ENCODE measurements at places on chromosomes 4 and X.

- DNase-seq: no peak
Measured at GRCh38 chrX:42804524-42804923, 26.6 kb upstream of the PPP1R2C start.

GRCh38 chrX:78687586-78687985 lies 28.5 kb upstream of the RTL3 start:
- DNase-seq: no peak

GRCh38 chr4:83751336-83751949 lies 215.5 kb downstream of the GPAT3 start:
- DNase-seq: no peak

DNA sequence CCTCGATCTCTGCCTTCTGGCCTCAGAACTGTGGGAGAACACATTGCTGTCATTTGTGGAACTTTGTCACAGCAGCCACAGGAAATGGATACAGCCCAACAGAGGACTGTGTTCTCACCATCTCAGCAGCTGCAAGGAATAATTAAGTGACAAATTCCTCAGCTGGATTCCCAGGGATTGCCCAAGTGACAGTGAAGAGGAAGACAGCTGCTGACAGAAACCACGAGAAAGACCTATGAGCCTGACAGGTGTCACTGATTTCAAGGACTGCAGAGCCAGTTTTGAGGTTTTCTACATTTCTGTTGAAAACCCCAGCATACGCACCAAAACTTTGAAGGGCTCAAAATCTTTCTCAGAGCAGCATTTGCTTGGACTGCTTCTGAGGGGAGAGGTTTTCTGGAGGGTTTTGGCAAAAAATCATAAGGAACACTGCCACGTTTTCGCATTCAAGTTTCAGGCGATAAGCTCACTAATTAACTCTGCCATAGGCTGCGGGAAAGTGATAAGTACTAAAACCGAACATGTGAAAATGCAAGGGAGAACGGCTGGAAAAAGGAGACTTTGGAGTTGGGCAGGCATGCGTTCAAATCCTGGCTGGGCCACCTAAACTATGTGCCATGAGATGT lies 88.8 kb downstream of the DRD5 start:
- DNase-seq: no peak

- no peak for DNase-seq
Measured at GRCh38 chrX:44946771-44947170, 73.8 kb downstream of the KDM6A start.

GRCh38 chr4:150625033-150625432 lies 43.1 kb downstream of the MAB21L2 start:
- no peak for DNase-seq

GRCh38 chr4:124279741-124280140 lies 432.8 kb downstream of the ANKRD50 start:
- no peak for DNase-seq

- no peak for DNase-seq
Measured at GRCh38 chr4:176774852-176775251, 17.9 kb downstream of the VEGFC start.

DNA sequence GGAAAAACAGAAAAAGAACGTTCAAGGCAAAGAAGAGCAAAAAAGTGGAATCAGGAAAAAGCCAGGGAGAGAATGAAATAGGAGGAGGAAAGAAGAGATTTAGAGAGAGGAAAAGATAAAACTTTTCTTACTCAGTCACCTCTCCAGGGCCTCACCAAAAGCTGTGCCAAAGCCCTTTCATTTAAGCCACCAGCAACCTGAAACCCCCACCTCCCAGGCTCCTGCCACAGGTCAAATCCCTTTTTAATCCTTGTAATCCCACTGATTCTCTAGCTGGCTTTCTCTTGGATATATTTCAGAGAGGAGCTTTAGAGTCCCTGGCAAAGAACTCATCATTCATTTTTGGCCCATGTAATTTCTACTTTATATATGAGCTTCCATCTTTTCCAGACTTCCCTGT lies 25.7 kb upstream of the XIAP start:
- DNase-seq: no peak

- no peak for DNase-seq
Measured at GRCh38 chrX:78622831-78623230, 36.3 kb downstream of the RTL3 start.

GRCh38 chr4:189029976-189030504 lies 890.8 kb downstream of the TRIML1 start:
- no peak for DNase-seq

DNA sequence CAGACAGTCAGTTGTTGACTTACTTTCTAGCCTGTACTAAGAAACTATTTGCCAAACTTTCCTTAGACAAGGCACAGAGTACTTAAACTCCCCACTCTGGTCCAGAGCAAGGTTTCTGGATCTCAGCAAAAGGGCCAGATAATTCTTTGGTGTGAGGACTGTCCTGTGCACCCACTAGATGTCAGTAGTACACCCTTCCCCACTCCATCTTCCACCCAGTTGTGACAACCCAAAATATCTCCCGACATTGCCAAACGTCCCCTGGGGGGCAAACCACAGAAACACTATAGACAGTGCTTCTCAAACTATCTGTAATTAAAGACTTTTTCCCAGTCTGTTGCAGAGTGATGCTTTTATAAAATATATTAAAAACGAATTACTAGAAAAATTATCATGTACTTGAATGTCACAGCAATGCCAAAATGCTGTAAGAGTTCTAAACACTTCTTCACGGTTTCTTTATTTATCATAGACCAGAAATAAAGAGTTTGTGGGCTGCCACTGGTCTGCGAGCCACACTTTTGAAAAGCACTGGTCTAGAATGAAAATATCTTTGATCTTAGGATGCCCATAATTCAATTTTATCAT lies 203.5 kb downstream of the PRDM5 start:
- DNase-seq: peak; percentile 15

GRCh38 chr4:26406346-26406975 lies 83.8 kb downstream of the CCKAR start:
- DNase-seq: no peak

DNA sequence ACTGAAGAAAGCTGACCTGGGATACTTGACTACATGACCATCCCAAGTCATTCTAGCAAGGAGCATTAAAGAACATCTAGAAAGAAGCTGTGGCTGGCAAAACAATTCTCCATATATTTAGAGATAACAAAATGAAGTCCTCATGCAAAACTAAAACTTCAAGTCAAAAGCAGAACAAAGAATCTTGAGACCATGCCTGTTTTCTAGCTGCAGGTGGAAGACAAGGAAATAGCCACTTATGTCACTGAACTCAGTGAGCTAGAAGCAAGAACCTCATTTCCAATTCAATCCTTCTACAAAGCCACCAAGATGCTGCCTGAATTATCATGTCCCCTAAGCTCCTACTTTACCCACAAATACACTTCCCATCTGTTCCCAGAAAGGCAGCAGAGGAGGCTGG lies 13.8 kb downstream of the USP46 start:
- DNase-seq: no peak

GRCh38 chr4:86536151-86536550 lies 58.0 kb upstream of the PTPN13 start:
- no peak for DNase-seq

- DNase-seq: no peak
Measured at GRCh38 chr4:6035786-6036185, 17.6 kb upstream of the C4orf50 start.

DNA sequence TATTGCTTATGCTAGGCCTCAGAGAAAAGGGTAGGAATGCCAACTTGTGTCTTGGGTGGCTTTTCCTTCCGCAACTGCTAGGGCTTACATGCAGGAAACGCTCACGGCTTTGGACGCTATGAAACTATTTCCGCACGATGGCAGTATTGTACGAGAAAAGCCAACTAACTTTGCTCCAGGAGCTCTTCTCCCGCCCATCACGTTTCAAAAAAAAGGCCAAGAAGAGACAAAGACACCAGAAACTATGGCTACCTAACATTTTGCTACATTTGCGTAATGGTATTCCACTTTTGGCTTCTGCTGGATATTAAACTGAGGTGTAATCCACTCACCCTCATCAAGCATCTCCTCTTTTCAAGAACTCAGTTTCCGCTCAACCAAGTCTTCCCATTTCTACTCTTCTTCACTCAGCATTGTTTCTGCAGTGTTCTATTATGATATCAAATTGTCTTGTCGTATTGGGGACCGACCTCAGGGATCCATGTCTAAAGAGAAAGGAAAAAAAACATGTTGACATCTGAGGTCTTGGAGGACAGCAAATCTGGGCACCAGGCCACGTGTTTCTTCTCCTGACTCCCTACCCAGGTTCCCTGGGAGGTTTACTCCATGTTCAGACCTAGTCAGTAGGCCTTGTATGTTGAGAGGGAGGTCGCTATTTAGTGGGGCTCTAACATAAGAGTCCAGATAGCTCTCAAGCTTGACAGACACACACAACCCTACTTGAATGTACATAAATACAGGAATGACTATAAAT lies 239.4 kb upstream of the STK26 start:
- DNase-seq: no peak

- DNase-seq: no peak
Measured at GRCh38 chrX:8089141-8089540, 81.9 kb downstream of the VCX2 start.

- DNase-seq: no peak
Measured at GRCh38 chr4:6204098-6204497, 3.7 kb upstream of the JAKMIP1 start.

DNA sequence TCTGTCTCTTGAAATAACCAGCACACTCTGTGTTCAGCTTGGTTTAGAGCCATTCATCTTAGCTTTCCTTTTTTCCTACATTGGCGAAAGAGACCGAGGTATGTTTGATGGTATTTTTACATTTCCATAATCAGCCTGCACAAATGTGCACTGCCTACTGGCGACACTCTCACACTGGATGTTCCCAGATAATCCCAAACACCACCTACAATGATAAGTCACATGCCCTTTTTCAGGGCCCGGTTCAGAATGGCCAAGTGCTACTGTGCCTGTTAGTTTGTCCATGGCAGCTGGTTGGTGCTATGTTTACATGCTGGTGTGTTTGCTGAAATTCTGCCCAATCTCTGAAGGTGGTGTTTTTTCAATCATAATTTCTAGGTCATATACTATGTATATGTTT lies 80.8 kb upstream of the NR3C2 start:
- no peak for DNase-seq

- no peak for DNase-seq
Measured at GRCh38 chr4:187070740-187071139, 347.1 kb upstream of the FAT1 start.

DNA sequence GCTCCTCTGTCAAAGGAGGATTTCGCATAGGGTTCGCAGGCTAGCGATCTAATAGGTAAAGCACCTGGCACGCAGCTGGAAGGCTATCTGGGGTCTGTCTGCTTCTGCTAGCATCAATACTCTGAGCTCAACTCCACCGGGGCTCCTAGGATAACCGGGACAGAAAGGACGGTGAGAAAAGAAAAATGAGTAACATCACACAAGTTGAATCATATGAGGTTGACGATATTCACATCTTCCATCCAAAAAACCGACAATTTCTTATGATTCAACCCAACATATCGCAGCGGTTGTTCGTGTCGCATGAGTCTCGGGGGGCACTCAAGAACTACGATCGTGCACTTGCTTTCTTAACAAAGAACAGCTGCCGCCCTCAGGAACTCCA lies 1.8 kb downstream of the PROM1 start:
- DNase-seq: no peak
